IPS-NIHi11 (cell line): ENCODE measurements at places on chromosomes 2 and 18.

DNA sequence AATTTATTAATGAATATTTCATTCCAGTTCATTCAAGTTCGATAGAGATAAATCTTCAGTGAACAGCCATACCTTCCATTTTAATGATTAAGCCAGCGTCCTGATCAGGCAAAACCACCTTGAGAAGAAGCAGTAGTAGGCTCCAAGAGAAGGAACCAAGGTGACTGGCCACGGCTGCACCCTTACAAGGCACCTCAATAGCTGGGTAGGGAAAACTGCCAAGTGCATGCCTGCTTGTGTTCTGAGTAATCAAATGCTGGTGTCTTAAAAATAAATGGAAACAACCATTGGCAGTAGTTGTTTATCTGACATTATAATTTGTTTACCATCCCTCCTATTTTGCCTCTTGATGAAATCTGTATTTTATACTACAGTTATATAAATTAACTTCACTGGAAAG is 10.0 kb upstream of the FEZ2 start:
- DNase-seq, result no peak

DNA sequence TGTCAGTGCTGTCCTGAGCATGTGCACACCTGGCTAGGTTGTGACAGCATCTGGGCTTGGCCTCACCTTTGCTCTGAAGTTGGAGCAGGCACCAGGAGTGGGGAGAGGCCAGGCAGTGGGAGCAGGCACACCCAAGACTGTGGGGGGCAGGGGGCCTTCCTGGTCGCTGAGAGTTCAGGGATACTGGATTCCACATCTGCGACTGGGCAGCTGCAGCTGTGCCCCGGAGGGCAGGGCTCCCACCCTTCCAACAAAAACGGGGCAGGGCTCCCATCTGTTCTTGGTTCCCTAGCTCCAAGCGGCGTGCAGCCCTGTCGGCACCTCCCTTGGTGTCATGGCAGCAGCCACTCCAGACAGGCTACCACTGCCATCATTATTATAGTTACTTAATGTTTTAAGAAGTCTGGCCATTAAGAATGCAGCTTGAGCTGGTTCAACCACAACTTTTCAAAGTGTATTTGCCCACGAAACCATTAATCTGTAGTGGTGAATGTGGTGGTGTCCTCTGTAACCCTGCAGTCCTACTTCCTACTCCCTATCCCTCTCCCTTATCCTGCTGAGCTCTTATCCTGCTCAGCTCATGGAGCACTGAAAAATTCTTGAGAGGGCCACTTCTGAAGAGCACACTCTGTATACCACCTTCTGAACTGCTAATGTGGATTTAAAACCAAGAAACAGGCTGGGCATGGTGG is 48.0 kb upstream of the RAB1A start:
- no peak for DNase-seq

GRCh38 chr2:59974051-59974766 is 579.2 kb downstream of the BCL11A start:
- no peak for DNase-seq

DNA sequence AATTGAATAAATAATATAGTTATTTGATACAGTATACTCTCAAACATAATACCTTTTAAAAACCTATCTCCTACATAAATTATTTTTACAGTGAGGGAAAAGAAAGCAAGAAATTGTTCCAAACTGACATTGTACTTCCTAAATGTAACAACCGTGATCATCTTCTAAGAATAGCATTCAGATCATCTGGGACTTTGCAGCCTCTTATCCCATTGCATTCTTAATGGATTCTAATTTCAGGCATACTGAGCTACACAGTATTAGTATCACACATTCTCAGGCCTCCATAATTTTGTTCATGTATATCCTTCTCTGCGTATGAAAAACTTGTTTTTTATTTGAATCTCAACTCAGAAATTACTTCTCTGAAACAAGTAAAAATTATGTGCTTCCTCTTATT is 1134.7 kb upstream of the CDH2 start:
- DNase-seq, result no peak

- DNase-seq, result no peak
These were observed 239.5 kb upstream of the KLHL29 start for GRCh38 chr2:23145460-23145859.

- DNase-seq, result no peak
These were observed 33.6 kb downstream of the STEAP3 start for GRCh38 chr2:119257198-119257597.

GRCh38 chr2:53708988-53709387 is 58.6 kb upstream of the CHAC2 start:
- DNase-seq, result no peak

DNA sequence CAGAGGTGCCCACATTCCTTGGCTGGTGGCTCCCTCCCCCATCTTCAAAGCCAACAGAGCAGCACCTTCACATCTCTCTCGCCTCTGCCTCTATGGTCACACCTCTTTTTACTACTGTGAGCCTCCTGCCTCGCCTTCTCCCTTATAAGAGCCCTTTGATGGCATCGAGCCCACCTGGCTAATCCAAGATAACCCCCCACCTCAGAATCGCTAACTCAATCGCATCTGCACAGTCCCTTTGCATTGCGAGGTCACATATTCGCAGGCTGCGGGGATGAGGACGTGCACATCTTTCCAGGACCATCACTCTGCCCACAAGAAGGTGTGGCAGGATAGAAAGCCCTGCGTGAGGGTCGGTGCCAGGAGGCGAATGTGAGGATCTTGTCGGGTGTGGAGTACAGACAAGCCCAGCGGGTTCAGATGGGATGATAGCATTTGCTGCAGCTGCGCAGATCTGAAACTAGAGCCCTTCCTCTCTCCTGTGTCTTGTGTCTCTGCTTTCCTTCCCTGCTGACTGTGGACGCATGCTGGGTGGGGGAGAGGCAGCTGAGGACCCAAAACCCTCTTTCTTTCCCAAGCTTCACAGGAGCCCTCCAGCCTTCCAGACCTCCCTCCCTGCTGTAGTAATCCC is 148.3 kb upstream of the HDAC4 start:
- DNase-seq, result no peak

- no peak for DNase-seq
These were observed 1201.8 kb upstream of the ZEB2 start for GRCh38 chr2:145721681-145722080.

- DNase-seq, result no peak
These were observed 65.9 kb upstream of the HPCAL1 start for GRCh38 chr2:10236571-10237391.

GRCh38 chr2:18795906-18796305 is 206.5 kb upstream of the NT5C1B start:
- no peak for DNase-seq

DNA sequence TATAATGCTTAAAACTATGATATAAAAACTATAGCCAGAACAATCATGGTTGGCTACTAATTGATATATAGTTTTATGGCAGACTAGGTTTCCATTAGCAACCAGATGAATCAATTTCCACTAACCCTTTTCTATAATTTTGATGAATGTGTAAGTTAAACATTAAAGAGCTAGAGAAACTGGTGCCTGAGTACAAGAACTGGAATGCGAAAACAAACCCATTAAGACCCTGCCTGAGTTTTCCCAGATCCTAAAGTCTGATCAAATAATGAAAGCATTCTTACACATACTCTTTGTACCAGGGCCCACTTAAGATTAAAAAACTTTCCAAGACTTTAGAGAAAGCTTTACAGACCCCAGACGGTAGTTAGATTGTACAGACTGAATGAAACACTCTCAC is 21.3 kb downstream of the MRPL19 start:
- DNase-seq, result no peak

DNA sequence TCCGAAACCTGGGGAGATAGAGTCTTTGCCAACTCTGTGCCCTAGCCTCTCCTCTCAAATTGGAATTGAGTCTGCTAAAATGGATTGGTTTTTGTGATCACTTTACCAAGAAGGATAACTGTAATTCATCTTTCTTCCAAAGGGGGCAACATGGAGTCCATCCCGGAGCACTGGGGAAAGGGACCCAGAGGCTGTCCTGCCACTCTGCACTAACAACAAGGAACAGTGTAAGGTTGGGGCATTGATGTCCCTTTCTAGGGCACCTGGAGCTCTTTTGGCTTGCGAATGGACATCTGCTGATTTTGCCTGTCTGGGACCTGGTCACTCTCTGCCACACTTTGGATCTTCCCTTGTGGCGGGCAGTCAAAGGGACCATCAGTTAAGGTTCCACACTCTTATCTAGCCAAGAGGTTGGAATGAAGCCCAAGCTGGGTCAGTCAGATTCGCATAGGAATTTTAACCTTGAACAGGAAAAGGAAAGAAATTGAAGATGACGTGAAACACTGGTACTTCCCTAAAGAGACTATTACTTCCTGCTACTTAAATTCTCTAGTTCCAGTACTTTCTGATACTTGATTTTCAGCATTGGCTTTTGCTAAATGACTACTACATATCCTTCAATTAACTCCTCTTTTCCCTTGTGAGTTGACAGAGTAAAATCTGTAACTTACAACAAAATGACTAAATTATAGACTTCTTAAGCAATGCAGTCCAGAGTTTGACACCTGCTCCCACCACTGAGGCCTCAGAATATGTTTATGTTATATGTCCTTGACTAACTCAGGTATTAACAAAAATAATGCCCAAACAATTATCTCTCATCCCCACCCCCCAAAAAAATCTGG is 64.7 kb upstream of the KLF7 start:
- DNase-seq, result peak; percentile 72

GRCh38 chr2:126669772-126670171 is 13.8 kb downstream of the GYPC start:
- DNase-seq, result no peak

DNA sequence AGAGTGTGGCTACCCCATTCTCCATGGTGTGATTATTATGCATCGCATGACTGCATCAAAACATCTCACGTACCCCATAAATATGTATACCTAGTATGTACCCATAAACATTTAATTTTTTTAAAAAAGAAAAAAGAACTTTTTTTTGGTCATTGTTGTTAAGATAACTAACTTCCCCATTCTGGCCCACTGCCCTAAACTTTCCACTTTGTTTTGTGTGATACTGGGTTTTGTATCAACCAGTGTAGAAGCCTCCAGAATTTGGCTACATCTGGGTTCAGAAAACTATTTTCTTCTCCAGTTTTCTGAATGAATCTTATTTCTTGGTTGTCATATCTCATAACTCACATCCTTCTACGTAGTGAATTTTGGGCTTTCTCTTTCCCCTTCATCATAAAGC is 62.3 kb upstream of the NABP1 start:
- no peak for DNase-seq

- DNase-seq, result no peak
These were observed 182.4 kb upstream of the TANK start for GRCh38 chr2:160977854-160978253.

- DNase-seq, result no peak
These were observed 597.3 kb downstream of the ERBB4 start for GRCh38 chr2:211941216-211941747.

DNA sequence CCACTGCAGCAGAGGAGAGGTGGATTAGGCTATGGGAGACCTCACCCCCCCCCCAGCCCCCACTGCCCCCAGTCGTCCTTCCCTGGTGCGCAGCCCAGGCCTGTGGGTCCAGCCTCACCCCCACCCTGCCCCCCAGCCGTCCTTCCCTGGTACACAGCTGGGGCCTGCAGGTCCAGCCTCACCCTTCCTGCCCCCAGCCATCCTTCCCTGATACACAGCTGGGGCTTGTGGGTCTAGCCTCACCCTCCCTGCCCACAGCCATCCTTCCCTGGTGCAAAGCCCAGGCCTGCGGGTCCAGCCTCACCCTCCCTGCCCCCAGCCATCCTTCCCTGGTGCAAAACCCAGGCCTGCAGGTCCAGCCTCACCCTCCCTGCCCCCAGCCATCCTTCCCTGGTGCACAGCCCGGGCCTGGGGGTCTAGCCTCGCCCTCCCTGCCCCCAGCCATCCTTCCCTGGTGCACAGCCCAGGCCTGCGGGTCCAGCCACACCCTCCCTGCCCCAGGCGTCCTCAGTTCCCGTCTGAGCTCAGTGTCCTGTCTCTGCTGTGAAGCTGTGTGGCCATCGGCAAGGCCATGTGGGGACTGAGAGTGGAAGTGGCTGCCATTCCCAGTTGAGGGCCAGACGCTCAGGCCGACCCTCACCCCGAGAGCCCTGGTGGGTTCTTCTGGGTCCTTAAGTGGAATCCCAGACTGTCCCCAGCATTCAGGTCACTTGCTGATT is 86.8 kb upstream of the SNTG2 start:
- DNase-seq, result no peak

- no peak for DNase-seq
These were observed 6.0 kb upstream of the SLC35F6 start for GRCh38 chr2:26757873-26758789.

DNA sequence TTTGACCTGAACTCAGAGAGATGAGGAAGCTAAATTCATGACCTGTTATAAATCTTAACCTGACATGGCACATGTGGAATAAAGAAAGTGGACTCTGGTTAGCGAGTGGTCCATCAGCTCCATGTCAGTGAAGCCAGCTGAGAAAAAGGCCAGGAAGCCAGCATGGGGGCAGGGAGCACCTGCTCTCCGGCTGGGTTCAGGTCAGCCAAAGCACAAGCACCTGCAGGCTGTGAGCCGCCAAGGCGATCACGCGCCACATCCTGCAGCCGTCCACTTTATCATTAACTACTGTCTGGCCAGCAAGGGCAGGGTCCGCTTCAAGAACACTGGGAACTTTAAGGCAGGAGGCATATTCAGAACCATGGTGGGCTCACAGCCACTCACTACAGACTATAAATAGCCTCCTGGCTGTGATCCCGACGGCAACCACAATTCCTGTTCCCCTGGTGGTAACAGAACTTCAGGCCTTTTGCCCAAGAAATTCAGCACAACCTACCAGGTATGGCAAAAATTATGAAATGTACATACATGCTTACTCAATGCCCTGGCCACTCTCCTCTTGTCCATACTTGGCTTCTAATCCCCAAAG is 35.5 kb downstream of the ACVR1 start:
- DNase-seq, result peak; percentile 23

GRCh38 chr2:219575566-219576504 is 3.7 kb downstream of the INHA start:
- no peak for DNase-seq

DNA sequence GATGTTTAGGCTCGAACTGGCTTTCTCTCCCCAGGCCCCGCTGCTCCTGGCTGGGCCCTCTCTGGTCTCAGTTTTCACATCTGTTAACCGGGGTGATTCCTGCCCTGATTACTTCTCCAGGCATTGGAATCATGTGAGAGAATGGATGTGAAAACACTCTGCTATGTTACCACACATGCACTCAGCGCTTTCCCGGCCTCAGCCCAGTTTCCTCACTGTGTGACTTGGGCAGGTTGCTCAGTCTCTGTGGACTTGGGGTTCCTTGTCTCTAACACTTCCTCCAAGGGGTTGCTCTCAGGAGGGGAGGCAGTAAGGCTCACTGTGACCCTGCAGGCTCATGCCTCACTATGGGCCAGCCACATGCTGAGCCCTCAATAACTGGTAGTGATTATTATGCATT is 230.4 kb upstream of the HS6ST1 start:
- no peak for DNase-seq

DNA sequence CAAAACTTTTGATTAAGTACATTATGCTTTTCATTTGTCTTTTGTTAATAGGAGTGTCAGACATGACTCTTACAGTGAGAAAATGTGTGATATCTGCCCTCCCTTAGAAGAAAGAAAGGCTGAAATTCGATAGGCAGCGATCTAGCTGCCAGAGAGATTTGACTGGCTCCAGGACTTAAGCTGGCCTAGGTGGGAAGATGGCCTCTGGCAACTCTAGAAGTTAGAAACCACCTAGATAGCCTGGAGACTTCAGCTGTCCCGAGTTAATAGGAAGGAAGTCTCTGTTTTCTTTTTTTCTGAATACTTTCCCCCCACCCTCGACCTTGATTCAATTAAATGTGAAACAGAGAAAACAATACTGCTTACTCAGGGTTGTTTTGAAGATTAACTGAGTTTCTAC is 1194.7 kb upstream of the CRIM1 start:
- peak; percentile 8 for DNase-seq

- DNase-seq, result no peak
These were observed 1.1 kb downstream of the IGFBP5 start for GRCh38 chr2:216694082-216694825.

GRCh38 chr18:48612917-48613316 is 74.1 kb downstream of the CTIF start:
- DNase-seq, result no peak
